ENCODE measurements at places on chromosomes 1 and 21.

DNA sequence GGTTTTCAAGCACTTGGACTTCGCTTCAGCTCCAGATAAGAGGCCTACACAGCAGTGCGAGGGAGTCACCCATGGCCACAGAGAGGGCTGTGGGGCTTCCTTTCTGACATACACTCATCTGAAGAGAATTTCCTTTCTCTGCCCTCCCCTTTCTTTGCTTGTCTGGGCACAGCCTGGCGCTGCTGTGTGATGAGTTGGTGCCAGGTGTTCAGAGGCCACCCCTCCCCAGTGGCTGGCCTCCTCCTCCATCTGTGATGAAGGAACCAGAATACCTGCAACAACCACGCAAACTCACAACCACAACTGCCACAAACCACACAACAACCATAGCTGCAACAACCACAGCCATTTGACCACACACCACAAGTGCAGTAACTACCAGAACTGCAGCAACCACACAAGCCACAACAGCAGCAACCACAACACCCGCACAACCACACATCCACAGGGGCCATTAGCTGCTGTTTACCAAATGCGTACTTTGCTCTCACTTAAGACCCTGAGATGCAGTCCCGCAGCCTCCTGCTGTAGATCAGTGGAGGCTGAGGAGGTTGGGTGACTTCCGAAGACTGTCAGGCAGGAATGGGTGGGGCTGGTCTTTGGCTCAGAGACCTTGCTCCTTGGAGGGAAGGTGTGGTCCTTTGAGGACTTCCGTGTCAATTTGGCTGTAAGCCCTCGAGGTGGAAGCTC is 71.1 kb downstream of the IER5 start:
- no peaks in the 10 kb centered on the region for H3K27me3 ChIP-seq
- H3K4me3 ChIP-seq: no peak overlapping the region
- H3K36me3 ChIP-seq: no peaks in the 10 kb centered on the region
- H3K4me1 ChIP-seq: peaks cover 20% of the 10 kb centered on the region
- no peak overlapping the region for H3K27ac ChIP-seq

DNA sequence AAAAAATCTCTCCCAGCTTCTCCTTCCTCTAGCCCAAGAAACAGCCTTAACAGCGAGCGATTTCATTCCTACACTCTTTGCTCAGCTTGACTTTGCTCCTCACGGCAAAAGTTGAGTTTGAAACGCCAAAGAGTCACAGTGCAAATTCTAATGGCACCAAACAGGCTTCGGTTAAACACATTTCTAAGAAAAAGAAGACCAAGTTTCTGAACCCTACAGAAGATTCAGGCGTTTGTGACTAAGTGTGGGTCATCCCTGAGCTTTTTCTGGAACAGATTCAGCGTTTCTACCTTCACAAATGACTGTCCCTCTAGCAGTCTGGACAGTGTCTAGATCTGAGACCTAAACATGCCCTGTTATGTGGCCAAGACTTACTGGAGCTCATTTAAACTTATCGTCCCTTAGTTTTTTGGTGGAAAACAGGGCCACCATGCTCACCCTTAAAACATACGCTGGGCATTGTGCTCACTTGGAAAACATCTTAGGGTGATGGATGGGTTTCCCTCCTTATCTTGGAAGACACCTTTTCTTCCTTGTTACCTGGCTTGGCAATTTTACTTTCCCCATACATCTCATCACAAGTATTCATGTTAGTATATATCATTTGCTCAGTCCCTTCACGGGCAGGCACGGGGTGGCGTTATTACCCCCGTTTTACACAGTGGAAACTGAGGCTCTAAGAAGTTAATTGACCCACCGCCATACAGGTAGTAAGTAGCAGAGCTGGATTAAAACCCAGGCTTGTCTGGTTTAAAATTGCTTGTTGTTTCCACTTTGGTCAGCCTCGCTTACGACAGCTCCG is 1.0 kb downstream of the C1orf198 start:
- H3K27ac ChIP-seq: peak overlapping the region; percentile 81
- no peaks in the 10 kb centered on the region for H3K36me3 ChIP-seq
- peak overlapping the region; percentile 98 for H3K4me3 ChIP-seq
- peaks cover 43% of the 10 kb centered on the region for H3K4me1 ChIP-seq

GRCh38 chr1:183675381-183675780 is 22.3 kb upstream of the APOBEC4 start:
- no peak for DNase-seq
- no peak overlapping the region for H3K27ac ChIP-seq
- no peak overlapping the region for H3K4me3 ChIP-seq
- no peaks in the 10 kb centered on the region for H3K4me1 ChIP-seq

DNA sequence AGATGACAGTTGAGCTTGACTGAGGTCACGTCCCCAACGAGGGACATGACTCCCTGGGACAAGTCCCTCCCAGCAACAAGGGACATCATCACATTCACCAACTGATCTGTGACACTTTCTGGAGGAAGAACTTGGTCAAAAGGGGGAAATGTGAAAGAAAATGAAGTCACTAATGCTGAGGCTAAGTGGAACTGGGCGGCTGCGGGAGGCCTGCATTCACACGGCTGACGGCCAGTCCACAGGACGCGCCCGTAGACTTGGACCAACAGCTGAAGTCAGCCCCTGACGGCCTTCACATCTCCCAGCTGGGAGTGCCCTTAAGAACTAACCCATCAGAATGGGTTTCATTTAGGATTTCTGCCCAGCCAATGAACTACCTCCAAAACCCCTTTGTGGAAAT is 26.6 kb downstream of the POFUT2 start:
- no peaks in the 10 kb centered on the region for H3K27me3 ChIP-seq
- H3K27ac ChIP-seq: no peak overlapping the region
- H3K4me1 ChIP-seq: no peaks in the 10 kb centered on the region
- H3K4me3 ChIP-seq: no peak overlapping the region
- peaks cover 31% of the 10 kb centered on the region for H3K36me3 ChIP-seq

Data from upper lobe of left lung (tissue), 6 donors.